ENCODE measurements at places on chromosomes 3 and 15.

GRCh38 chr3:38455639-38456430, 2.1 kb downstream of the ACVR2B start:
- DNase-seq = peak; percentile 74

- no peak for DNase-seq
These were observed 7.0 kb downstream of the GABRA5 start for GRCh38 chr15:26873846-26874245.

DNA sequence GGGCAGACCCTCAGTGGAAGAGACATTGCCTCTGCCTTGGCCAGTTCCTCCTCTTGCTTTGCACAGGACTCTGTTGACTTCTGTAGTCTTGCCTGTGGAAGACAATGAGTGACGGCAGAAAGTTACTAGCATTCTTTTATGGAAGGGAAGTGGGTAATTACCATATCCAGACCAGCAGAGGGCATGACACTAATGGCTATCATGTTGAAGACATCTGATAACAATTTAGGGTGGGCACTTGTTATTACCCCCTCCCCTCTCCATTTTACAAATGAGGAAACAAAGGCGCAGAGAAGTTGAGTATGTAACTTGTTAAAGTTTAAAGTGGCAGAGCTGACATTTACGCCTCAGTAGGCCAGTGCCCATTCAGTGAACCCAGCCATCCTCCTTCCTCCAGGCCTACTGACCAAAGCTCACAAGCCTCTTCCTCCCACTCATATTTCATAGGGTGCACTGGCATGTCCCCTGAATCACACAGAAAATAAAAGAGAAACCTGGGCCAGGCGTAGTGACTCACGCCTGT, 48.2 kb upstream of the FMN1 start:
- no peak for DNase-seq

DNA sequence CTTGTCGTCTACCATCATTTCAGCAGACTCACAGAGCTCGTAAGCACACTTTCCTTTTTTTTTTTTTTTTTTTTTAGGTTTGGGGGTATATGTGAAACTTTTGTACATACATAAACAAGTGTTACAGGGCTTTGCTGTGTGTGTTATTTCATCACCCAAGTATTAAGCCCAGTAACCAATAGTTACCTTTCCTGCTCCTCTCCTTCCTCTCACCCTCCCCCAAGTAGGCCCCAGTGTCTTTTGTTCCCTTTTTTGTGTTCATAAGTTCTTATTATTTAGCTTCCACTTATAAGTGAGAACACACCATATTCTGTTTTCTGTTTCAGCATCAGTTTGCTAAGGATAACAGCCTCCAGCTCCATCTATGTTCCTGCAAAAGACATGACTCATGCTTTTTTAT, 746.8 kb downstream of the GRM7 start:
- DNase-seq = no peak

DNA sequence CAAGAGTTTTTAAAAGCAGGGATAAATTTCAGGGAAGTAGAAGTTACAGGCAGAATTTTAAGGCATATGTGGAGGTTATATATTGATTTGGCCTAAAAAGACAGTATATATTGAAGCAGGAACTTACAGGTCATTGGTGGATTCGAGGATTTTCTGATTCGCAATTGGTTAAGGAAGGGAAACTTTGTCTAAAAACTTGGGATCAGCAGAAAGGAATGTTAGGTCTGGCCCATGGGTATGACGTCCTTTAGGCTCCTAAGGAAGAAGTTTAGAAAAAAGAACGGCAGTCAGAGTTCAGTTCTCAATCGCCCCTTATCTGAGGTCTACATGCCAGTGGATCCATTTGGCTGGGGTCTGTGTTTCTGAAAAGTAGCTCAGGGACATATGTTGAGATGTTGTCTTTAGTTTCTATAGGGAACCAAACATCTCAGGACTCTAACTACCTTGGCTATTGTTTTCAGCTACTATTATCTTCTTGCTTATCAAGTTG, 33.2 kb upstream of the ACP3 start:
- DNase-seq = no peak

- no peak for DNase-seq
These were observed 19.6 kb upstream of the SRP14 start for GRCh38 chr15:40058476-40059140.

- no peak for DNase-seq
These were observed 15.3 kb upstream of the FMN1 start for GRCh38 chr15:33209575-33210481.

Measured in ecto neural progenitor cell (in vitro differentiated cells).